ENCODE measurements at places on chromosomes 7 and 10.

- DNase-seq, result no peak
Observed at GRCh38 chr10:2800178-2800577, 267.2 kb upstream of the PFKP start.

DNA sequence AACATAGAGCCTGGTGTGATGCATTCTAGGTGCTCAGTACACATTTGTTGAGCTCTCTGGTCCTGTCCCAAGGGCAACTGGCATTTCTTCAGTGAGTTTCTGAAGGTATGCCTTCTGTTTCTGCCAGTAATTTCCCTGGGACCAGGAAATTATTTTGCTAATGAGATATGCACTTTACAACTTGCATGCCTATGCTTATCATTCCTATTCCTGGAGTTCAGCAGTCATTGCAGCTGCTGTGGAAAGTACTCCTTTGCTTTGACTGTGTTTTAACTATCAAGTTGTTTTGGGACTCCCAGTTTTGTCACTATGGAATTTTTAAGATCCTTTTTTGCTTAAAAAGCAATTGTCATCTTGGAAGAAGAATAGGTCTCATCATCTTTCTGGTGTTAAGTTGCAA lies 283.0 kb downstream of the BBS9 start:
- no peak for DNase-seq

- DNase-seq, result no peak
Observed at GRCh38 chr10:37439826-37440225, 314.4 kb downstream of the ANKRD30A start.

DNA sequence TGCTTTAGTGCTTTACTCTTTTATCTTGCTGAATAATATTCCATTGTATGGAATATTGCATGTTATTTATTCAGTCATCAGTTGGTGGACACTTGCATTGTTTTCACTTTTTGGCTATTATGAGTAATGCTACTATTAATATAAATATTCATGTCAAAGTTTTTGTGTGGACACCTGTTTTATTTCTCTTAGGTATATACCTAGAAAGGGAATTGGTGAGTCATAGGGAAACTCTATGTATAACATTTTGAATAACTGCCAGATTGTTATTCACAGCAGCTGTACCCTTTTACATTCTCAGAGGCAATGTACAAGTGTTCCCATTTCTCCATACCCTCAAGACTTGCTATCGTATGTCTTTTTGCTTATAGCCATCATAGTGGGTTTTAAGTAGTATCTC lies 268.7 kb downstream of the SEMA3A start:
- DNase-seq, result no peak

- DNase-seq, result no peak
Observed at GRCh38 chr7:117048882-117049281, 95.6 kb downstream of the ST7 start.

GRCh38 chr10:37860494-37861190 lies 3.2 kb upstream of the ZNF248 start:
- DNase-seq, result no peak

DNA sequence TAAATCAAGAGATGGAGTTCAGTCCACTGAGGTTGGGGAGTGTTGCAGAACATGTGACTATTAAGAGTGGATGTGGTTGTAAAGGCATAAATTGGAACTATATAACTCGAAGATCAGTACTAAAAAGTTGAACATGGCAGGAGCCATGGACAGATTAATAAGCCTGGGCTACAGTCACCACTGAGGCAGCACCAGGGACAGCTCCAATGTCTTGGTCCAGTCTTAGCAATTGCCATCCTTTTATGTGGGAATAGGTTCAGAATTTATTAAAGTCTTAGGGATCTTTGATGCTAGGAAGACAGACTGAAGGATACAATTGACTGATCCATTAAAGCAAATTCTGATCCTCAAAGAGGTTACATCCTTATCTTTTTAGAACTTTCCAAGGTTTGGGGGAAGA lies 156.6 kb downstream of the ADRA2A start:
- no peak for DNase-seq

DNA sequence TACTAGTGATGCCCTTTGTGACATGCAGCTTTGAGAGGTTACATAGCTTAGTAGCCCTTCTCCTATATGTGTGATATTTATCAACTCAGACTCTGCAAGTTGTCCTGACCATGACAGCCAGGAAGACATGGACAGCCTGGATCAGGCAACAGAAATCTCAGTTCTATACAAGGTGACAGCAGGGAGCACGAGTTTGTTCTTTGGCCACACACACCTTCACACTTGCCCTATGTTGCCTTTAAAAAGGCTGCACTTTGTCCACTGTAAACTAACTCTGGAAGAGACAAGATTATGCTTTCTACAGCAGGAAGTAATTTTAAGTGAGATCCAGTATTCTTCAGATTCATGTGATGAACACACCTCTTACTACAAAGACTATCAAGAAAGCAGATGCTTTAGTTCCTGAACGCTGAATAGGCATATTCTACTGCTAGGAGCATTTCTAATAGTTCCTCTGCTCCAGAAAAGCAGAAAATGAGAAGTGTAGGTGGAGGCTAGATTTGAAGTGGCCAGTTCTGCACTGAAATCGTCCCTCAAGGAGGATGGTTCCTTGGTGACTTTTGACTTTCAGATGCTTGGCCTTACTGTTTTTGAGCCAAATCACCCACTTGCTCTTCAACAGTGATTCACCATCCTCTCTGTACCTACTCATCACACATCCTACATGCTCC lies 239.2 kb downstream of the COBL start:
- DNase-seq, result no peak

DNA sequence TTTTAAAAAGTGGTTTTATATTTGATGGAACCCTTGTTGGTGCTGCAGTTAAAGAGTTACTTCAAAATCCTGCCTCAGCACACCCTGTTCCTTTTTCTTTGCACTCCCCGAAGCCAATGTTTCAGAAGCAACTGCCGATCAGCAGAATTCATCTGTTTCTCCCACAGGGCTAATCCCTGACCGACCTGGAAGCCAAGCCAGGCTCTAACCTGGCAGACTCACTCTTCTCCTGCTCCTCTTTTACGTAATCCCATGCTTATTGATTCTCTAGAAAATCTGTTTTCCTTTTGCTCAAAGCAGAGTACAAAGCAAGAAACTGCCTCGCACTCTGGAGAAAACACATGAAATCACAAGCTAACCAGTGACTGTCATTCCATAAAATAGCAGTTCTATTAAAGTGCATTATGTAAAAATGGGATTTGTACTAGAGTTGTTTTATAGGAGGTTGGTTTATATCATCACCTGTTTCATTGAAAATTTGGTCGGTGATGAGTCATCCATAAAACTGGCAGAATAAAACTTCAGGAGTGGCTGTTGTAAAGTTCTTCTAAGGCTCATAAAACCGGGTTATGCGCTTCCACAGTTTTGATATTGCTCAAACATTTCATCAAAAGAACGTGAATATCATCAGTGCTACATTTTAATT lies 99.9 kb downstream of the CNTNAP2 start:
- DNase-seq, result no peak

GRCh38 chr10:46536171-46536570 lies 20.3 kb downstream of the GPRIN2 start:
- DNase-seq, result no peak

DNA sequence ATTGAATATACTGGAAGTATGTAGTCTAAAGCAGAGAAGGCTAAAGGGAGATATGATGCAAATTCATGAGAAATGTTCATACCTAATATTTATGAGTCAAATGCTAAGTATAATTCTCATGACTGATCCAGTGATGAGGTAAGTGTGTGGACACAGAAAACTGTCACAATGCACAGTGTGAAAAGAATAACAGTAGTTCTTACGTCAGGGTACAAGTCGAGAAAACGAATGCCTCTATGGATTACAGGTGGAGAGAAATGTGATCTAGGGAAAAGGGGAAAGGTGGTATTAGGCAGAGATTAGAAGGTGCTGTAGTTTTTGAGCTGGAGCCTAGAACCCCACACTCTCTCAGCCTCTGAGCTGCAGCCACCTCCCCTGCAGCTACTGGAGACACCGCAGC lies 542.0 kb downstream of the CNTNAP2 start:
- no peak for DNase-seq

- no peak for DNase-seq
Observed at GRCh38 chr7:26368542-26368941, 76.9 kb downstream of the SNX10 start.
